HT-29 (cell line): ENCODE measurements at places on chromosomes 2 and 18. TPM values are rescaled to one million over a fixed set of nuclear protein-coding genes. Genes with fewer than 3 reads are reported as not detected.
A peak's percentile ranks its signal among the peaks of the same experiment; 100 is the strongest.

Gene GPAT2
- not detected in 2 replicates for total RNA-seq

Gene B4GALT6
- 0.68 and 2.3 TPM in 2 replicates for total RNA-seq

Gene LAMA1
- not detected in 2 replicates for total RNA-seq

- peak; percentile 63 for DNase-seq
These were observed 36.5 kb downstream of the SEMA4F start for GRCh38 chr2:74690571-74690970.

DNA sequence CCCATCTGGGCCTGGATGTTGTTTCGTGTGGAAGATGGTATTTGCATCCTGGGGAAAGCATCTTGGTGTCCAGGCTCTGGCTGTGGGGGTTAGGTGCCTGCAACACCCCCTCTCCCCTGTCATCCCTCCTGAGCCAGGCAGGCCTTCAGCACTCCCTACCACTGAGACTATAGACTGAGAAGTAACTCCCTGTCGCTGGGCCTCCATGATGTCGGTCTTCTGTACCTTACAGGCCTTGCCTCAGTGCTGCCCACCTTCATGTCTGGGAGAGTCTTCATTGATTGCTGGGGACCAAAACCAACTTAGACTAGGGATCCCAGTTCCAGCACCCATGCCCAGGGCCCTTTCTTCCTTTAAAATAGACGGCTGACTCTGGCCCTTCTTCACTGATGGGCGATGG lies 33.1 kb upstream of the DNMT3A start:
- no peak for DNase-seq

- DNase-seq: no peak
These were observed 149.6 kb upstream of the APCDD1 start for GRCh38 chr18:10304853-10305252.

DNA sequence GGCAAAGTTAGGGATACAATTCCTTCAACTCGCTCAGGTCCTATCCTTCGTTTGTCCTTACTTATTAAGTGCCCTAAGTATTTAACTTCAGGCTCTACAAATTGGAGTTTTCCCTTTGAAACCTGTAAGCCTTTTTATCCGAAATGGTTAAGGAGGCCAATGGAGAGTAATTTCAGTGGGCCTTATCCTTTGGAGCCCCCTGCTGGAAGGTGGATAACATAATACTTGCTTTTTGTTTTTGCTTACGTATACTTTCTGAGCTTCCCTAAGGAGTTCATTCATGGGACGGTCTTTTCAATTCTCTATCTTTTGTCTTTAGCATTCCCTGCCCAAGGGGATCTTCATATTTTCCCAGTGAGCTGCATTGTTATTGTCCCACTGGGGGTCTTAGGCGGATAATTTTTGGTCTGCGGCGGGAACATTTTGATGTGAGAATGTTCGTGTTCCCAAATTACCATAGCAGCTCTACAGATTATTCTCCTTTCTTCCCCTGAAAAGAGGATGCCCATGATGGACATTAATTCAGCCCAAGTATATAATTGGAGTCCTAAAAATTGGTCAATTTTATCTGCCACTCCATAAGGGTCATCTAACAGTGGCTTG lies 34.4 kb upstream of the TRAPPC8 start:
- peak; percentile 23 for DNase-seq

DNA sequence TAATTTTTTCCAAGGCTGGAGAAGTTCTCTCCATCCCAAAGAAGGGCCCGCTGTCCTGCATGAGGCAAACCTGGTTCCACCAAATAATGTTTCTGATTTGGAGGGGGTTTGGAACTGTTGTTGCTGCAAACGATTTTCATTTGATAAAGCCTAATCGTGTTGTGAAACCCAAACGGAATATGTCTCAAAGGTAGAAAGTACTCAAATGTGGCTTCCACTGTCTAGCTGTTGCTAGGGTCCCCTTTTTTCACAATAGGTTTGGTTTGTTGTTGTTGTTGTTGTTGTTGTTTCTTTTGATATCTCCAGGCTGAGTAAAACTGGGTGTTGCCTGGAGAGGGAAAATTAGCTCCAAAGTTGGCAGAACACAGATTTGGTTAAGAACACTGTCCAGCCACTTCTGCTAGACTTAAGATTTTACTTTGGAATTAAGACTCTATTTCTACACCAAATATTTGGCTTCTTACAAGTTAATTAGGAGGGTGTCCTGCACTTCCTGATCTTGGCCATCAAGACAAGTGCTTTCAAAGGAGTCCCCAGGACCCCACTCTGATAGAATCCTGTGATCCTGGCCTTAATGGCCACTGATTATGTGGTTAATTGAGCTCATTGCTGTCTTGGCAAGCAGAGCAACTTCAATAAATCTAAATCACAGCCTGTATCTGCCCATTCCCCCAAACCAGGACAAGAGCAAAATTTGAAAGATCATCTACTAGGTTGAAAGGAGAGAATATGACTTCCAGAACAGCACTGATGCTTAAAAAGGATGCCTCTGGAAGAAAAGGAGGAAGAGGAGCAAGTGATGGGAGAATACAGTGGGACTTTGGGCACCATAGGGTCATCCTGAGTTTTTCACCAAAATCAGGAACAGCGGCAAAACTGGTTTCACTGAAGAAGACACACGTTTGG lies 3.3 kb upstream of the HOXD13 start:
- no peak for DNase-seq

DNA sequence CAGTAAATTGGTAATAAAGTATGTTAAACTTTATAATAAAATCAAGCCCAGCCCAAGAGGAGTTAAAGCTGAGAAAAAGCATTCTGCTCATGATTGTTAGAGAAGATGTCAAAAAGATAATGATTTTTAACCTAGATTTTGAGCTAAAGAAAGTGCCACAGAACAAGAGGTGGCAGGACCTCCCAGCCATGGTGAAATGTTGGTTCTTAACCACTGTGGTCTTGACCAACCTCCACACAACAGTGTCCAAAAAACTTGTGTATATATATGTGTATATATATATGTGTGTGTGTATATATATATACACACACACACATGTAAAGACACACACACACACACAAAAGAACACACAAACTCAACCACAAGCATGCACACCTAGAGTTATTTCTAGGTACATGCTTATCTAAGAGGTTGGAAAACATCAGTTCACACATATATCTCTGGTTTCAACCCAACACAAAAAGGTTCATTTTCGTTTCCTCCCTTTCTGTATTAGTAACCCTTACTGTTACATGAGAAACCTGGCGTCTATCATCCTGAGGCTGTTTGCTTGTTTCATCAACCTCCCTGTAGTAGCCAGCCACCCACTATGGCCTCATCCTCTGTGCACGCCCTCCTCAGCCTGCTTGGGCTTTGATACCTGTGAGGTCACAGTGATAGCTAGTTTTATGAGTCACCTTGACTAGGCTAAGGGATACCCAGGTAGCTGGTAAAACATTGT lies 631.8 kb upstream of the ID2 start:
- no peak for DNase-seq

DNA sequence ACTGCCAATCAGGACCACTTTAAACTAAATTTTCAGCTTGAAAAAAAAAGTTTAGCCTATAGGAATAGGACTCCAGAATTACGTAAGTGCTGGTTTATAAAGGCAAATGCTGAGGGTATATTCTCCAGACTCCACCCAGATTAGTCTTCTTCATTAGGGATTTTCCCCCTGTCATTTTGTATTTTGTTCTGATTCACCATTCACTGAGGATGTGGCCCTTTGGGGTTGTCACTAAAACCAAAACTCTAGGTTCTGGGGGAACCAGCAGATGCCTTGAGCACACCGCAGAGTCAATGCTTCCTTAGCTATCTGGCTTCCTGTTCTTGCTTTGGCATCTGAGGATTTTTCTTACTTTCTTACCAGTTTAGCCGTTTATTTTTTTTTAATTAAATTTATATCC lies 10.5 kb downstream of the SCYGR4 start:
- no peak for DNase-seq

GRCh38 chr2:10079266-10079869 lies 843 bp downstream of the CYS1 start:
- DNase-seq: no peak

- no peak for DNase-seq
These were observed 230.7 kb downstream of the RND3 start for GRCh38 chr2:150256736-150257135.
